Cerebellum (tissue), 4 donors: ENCODE measurements at places on chromosomes 3 and 15. TPM values are rescaled to one million over a fixed set of nuclear protein-coding genes. Genes with fewer than 3 reads are reported as not detected.

DNA sequence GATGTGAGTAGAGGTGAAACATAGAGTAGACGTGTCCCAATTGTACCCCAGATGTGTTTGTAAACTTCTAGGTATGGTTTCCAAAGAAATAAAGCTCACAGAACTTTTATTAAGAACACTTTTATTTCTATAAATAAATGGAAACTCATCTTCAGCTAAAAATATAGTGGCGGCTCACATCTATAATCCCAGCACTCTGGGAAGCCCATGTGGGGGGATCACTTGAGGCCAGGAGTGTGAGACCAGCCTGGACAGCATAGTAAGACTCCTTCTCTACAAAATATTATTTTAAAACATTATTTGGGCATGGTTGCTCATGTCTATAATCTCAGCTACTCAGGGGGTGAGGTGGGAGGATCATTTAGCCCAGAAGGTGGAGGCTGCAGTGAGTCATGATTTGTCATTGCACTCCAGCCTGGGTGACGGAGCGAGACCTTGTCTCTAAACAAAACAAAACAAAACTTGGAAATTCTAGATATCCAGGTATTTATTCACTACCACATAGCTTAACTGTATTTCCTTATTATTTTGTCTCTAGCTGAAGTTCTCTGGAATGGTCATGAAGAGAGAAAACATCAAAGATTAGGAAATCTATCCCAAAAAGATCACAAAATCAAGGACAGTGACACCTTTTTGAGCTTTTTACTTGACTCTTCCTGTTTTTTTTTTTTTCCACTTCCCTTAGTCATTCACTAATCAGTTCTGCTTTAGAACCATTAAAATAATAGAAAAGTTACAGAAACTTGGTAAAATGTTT lies 258.1 kb downstream of the TIGIT start:
- DNase-seq, result no peak

- no peak for DNase-seq
These were observed 31.3 kb downstream of the SHQ1 start for GRCh38 chr3:72816862-72817355.

DNA sequence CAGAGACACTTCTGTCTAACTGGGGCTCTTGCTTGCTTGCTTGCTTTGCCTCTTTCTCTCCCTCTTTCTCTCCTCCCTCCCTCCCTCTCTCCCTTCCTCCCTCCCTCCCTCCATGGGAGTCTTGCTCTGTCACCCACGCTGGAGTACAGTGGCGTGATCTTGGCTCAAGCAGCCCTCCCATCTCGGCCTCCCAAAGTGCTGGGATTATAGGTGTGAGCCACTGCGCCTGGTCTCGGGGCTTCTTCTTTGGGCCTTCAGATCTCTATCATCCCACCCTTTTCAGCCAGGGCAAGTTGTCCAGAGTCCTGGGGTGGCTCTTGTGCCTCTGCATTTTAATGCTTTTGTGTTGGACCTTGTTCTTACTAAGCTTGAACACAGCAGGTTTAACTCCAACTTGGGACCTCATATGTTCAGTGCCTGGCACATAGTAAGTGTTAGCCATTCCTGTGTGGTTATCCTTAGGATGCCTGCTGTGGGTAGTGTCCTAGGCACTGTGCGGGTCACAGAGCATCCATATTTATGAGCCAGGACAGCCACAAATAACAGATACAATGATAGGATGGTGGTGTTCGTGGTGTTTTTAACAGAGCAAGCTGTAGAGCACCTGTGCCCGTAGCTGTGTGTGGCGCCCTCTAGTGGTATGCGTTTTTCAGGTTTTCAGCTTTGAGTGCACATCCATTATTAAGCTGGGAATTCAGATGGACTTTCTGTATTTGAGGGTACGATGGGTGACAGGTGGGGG lies 75.1 kb downstream of the CCK start:
- DNase-seq, result peak; percentile 74

DNA sequence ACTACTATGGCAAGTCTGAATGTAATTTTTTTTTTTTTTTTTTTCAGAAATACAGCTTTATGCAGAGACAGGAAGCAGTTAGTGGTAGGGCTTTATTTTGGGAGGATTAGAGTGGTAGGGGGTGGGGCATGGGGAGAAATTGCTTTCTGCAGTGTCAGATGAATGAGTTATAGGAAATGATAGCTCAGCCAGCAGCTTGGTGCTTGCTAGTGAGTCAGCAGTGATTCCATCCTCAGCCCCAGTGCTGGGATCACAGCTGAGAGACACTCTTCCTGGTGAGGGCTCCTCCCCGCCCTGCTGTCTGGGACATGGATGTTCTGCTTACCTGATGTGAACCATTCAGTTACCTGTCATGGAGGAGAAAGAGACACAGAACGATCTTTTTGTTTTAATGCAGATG lies 39.6 kb downstream of the SEMA6D start:
- no peak for DNase-seq

DNA sequence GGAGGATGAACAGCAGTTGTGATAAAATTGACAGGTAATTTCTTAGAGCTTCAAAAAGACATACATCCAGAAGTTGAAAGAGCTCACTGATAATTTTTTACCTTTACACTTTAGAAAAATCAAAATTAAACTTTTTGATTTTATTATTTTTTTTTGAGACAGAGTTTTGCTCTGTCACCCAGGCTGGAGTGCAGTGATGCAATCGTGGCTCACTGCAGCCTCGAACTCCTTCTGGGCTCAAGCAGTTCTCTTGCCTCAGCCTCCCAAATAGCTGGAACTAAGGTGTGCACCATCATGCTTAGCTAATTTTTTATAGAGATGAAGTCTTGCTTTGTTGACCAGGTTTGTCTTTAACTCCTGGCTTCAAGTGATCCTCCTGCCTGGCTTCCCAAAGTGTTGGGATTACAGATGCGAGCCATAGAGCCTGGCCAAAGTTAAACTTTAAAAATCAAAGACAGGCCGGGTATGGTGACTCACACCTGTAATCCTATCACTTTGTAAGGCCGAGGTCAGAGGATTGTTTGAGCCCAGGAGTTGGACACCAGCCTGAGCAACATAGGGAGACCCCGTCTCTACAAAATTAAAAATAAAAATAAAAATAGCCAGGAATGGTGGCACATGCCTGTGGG lies 21.7 kb downstream of the PLA2G4F start:
- no peak for DNase-seq

DNA sequence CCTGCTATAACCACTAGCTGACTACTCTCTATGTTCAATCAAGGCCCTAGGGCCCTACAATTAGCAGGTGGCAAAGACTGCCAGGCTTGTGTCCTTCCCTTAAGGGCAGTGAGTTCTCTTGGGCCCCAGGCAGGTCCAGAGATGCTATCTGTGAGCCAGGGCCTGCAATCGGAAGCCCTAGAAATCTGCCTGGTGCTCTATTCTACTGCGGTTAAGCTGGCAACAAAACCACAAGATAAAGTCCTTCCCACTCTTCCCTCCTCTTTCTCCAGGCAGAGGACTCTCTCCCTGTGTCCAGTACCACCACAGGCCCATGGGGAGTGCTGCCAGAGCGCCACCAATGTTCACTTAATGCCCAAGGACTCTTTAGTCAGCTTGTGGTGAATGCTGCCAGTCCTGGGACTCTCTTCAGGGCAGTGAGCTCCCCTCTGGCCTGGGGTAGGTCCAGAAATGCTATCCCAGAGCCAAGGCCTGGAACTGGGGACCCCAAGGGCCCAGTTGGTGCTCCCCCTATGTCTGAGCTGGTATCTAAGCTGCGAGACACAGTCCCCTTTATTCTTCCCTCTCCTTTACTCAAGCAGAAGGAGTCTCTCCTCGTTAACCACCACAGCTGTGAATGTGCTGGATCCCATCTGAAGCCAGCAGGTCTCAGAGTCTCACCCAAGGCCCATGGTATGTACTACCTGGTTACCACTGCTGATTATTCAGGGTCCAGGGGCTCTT lies 34.7 kb downstream of the XXYLT1 start:
- no peak for DNase-seq

DNA sequence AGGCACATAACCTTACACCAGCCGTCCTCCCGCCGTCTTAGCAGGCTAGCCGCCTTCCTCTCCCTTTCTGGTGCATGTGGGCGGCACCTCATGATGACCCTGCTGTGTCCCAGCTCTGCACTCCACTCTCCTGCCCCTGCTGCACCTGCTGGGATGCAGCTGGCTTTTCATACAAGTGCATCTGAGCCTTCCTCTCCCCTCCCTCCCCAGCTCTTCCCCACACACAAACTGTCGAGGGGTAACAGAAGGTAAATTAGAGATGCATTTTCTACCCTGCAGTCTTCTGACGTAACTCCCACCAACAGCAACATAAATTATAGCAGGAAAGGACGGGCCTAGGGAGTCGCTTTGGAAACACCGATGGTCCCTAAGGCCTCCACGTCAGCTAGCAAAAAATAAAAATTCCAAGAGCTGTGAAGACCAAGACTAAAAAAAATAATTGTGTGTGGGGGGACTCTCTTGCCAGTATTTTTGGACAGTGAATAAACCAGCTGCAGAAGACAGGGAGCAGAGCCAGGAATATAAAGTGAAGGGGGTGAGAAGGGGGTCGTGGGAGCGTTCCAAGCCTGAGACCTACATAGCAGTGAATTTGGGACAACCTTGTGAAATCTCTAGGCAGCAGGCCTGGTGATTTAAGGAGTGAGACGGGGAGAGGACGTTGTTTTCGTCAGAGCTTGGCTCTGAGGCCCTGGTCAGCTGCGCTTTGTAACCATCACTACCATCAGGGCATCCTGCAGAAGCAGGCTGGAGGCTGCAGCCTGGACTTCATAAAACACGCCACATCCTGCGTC lies 216.2 kb downstream of the ADAMTS17 start:
- DNase-seq, result no peak

- DNase-seq, result no peak
These were observed 30.4 kb downstream of the GRIP2 start for GRCh38 chr3:14509796-14510100.

GRCh38 chr3:22977042-22977441 lies 226.1 kb upstream of the UBE2E2 start:
- no peak for DNase-seq

DNA sequence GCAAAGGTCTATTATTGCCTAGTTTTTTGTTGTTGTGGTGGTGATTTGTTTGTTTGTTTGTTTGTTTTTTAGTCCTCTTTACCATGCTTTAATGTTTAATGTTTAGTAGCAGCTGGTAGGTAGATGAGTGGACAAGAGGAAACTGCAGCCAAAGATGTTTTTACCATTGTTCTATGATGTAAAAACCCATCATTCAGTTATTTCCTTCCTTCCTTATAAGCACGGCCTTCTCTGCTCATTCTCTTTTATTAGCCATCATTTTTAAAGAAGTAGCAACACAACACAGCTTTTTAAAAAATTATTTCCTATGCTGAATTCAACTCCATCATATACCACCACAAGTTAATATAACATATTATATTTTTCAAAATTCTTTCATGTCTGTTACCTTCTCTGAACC lies 58.5 kb upstream of the BOC start:
- DNase-seq, result no peak

DNA sequence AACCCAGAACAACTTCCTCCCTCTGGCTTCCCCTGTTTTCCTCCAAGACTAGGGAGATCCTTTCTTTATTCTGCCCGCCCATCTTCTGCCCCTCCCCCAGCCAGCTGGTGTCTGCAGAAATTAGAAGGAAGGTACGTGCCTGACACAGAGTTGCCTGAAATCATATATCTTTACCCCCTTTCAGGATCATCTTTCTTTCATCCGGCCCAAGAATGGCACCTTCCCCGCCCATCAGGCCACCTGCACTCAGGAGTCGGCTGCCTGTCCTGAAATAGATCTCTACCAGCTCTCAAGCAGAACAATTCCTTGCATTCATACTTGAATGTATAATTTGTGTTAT lies 133.7 kb downstream of the VGLL4 start:
- no peak for DNase-seq

DNA sequence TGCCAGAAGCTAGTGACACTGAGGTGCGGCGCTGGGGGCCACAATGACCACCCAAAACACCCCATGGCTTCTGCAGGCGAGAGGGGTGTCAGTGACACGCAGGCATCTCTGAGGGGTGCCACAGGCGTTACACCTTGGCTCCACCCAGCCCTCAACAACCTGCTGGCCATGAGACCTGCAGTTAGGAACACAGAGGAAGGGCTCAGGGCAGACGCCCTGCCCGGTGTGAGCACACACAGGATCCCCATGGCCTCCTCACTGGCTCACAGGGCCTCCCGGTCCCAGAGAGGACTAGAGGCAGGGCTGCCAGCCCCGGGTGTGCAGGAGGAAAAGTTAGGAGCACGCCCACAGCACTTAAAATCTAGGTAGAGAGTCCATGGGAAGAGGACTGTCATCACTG lies 35.1 kb downstream of the CYFIP1 start:
- DNase-seq, result no peak

GRCh38 chr3:9582332-9582731 lies 28.7 kb upstream of the LHFPL4 start:
- DNase-seq, result no peak

DNA sequence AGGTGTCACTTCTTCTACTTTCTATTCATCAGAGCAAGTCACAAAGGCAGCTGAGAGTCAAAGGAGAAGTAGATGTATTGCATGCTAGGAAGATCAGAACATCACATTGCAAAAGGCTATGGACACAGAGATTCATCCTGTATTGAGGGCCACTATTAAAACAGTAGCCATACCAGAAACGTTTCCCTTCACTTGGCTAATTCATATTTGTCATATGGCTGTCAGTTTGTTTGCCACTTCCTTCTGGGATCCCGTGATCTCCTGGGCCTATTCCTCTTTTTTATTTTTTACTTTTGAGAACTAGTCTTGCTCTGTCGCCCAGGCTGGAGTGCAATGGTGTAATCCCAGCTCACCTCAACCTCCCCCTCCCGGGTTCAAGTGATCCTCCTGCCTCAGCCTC lies 184.0 kb upstream of the SATB1 start:
- no peak for DNase-seq

DNA sequence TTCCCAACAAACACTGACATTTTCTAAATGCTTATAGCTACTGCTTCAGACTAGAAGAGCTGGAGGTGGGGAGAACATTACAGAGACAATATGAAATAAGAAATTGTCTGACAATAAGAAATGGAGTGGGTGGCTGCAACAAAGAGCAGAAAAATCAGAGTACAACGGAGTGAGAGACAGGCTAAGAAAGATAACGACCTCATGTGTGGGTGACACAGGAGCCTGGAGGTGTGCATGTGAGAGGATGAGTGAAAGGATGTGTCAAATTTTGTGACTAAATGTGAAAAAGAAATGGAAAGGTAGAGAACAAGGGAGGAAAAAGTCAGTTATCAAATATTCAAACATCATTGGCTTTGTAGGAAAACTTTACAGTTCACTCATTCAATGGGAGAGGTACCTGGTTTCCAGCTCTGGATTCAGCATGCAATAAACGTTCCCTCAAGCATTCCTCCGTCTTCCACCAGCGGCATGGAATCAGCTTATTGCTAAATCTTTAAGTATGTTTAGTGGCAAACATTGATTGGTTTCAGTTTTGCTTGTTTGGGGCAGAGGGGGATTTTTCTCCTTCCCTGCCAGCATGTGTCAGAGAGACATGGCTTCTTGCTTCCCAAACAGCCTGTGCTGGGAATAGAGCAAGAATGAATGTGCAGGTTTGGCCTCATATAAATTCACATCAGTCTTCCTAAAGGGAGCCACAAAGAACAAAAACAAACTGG lies 103.8 kb upstream of the CHRM5 start:
- no peak for DNase-seq

Gene ALPK3
- 2.3 TPM for total RNA-seq

Gene EEF1AKMT4
- 0.91 TPM for total RNA-seq

Gene TMEM89
- not detected for total RNA-seq

Gene UBE2E2
- 26.6 TPM for total RNA-seq

Gene BTD
- 19.3 TPM for total RNA-seq

Gene TPRG1
- total RNA-seq, result 3.4 TPM

Gene WDR53
- total RNA-seq, result 4.5 TPM

Gene CHL1
- total RNA-seq, result 490 TPM

Gene PTH1R
- total RNA-seq, result 4.4 TPM

Gene HAUS2
- 27.3 TPM for total RNA-seq

Gene XPC
- total RNA-seq, result 15.3 TPM

Gene GREM1
- 0.54 TPM for total RNA-seq
